Activated T-helper 17 cell treated with anti-CD3 and anti-CD28 coated beads, Interleukin-2, amount 50 U/mL, for 72 hours (primary cell): ENCODE measurements at places on chromosomes 5 and 9. TPM values are rescaled to one million over a fixed set of nuclear protein-coding genes. Genes with fewer than 3 reads are reported as not detected.

The TAF1L gene
- total RNA-seq: not detected

GRCh38 chr9:36892279-36892678 lies 141.8 kb downstream of the PAX5 start:
- ATAC-seq: peak; percentile 19

The TRIP13 gene
- 45.0 TPM for total RNA-seq

GRCh38 chr9:112072721-112073638 lies 102.1 kb downstream of the SUSD1 start:
- ATAC-seq: no peak

The DMRTA1 gene
- 0.05 TPM for total RNA-seq

DNA sequence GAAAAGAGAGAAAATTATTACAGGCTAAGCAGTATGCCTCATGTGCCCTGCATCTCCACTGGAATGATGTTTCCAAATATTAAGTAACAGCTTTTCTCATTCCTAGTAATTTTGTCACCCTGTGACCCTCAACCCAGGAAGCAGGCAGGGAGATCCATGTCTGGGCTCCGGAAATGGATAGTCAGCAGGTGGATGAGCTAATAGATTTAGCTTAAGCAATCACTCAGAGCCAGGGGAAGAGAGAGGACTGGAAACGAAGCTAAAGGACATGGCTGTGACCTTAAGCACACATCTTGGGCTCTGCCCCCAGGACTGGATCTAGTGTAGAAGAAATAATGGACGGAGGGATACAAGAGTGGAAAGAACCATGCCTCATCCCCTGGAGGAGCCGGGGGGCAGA lies 89.5 kb downstream of the ARSB start:
- no peak for ATAC-seq

- no peak for ATAC-seq
These were observed 29.3 kb upstream of the FAT2 start for GRCh38 chr5:151620461-151620840.

GRCh38 chr5:18553269-18553668 lies 919.0 kb downstream of the TAF11L14 start:
- ATAC-seq: no peak

The SHC3 gene
- total RNA-seq: not detected

DNA sequence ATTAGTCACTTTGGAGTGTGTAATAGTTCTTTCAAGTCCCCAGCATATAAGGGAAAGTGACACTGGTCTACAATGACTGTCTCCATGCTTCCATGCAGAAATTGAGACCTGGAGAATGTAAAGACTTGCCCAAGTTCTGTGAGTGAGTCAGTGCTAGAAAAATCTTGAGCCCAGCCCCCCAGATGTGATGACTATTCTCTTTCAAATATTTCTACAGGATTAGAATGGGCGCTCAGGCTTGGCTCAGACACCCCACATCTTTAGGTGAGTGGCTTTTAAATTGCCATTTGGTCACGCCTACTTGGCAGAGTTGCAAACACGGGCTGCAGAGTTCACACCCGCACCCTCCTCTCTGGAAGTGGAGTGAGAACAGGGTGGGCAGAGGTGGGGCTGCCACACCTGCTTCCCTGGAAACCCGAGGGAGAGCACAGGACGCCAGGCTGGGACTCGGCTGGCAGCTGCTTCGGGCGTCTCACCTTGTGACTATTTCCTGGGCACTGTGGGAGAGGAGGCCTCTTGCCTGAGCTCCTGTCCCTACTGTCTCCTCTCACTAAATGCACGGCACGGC lies 37.6 kb downstream of the ROPN1L start:
- no peak for ATAC-seq

- ATAC-seq: no peak
These were observed 35.2 kb downstream of the TAS2R1 start for GRCh38 chr5:9594913-9595312.

The IL3 gene
- 0.32 TPM for total RNA-seq

The GPR21 gene
- total RNA-seq: 1.5 TPM

The CIZ1 gene
- 123 TPM for total RNA-seq

- ATAC-seq: no peak
These were observed 20.2 kb downstream of the ALDH1A1 start for GRCh38 chr9:72932619-72933018.

DNA sequence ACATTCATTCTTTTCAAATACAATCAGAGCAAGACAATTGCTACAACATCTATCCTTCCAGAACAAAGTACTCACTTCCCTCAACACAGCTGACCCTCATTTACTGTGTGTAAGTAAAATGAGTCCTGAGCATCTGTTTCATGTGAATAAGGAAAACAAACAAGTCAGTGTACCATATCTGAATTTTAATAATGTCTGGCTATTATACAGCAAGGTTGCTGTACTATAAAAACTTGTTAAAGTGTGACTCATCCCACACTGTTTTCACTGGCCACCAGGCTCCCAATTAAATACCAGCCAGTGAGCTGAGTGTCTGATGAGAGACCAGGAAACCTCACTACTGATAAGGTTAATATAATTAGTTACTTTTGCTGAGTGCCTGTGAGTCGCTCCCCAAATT lies 339.8 kb downstream of the AGTPBP1 start:
- ATAC-seq: no peak

- ATAC-seq: no peak
These were observed 7.4 kb downstream of the ZDHHC11B start for GRCh38 chr5:776862-777711.

The SPOCK1 gene
- not detected for total RNA-seq

The WDR31 gene
- total RNA-seq: 1.6 TPM
